Right kidney (tissue), 9 donors: ENCODE measurements at places on chromosomes 3 and 15.

DNA sequence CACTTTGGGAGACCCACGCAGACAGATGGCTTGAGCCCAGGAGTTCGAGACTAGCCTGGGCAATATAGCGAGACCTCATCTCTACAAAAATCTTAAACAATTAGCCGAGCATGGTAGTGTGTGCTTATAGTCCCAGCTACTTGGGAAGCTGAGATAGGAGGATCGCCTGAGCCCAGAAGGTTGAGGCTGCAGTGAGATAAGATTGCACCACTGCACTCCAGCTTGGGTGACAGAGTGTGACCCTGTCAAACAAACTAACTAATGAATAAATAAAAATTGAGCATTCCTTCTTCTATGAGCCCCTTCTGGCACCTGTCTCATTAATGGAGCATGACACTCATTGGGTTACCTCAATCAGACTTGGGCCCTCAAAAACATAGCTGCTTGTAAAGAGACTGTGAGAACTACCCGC lies 7.5 kb downstream of the ZDHHC3 start:
- no peak for DNase-seq

- no peak for DNase-seq
Measured at GRCh38 chr3:135532021-135532420, 433.5 kb upstream of the PPP2R3A start.

GRCh38 chr15:91706322-91707032 lies 147.0 kb upstream of the SLCO3A1 start:
- no peak for DNase-seq

DNA sequence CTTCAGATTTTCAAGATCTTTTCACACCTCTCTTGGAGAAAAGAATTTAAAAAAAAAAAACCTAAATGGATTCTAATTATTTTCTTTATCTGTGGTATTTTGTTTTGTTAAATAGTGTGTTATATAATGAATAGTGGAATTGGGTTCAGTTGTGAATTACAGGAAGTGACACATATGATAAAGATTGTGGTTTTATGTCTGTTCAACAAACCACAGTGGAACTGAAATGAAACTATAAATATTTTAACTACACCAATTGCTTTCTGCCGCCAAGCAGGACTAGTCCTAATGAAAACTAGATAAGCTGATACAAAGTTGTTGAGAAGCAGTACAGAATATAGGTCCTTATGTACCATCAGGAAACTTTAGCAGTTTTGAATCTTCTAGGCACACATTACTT lies 121.6 kb downstream of the UBE2E2 start:
- DNase-seq, result no peak

DNA sequence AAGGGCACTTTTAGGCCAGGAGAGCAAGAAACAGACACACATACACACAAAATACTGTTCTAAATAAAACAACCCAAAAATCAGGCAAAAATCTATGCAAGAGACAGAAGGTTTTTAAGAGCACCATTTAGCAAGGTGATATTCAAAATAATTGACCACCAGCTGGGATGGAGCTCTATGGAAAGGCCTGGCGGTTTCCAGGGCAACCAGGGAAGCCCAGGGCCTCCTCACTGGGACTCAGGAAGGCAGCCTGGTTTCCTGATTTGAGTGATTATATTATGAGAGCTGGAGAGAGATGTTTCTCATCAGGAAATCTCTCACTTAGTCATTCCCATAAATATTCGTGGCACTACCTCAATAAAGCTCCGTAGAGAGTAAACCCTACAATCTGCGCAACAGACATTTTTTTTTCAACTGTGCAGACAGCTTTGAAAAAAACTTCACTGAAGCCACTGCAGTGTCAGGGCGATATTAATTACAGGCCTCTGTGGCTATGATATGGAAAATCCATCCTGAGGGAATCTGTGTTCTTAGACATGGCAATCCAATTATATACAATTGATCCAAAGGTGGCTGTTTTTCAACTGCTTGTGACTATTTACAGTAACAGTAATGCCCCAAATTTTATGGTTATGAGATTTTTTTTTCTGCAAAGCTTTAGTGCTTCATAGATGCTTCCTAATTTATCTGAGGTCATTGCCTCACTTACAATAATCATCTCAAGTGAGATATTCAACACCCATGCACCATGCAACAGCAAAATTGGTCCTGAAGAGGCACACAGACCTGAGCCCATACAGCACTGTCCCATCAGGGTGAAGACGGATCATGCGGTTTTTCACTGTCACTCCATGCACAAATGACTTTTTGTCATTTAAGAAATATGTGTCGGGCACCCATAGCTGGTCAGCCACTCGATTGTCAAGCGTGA lies 152.1 kb downstream of the GABRB3 start:
- no peak for DNase-seq

DNA sequence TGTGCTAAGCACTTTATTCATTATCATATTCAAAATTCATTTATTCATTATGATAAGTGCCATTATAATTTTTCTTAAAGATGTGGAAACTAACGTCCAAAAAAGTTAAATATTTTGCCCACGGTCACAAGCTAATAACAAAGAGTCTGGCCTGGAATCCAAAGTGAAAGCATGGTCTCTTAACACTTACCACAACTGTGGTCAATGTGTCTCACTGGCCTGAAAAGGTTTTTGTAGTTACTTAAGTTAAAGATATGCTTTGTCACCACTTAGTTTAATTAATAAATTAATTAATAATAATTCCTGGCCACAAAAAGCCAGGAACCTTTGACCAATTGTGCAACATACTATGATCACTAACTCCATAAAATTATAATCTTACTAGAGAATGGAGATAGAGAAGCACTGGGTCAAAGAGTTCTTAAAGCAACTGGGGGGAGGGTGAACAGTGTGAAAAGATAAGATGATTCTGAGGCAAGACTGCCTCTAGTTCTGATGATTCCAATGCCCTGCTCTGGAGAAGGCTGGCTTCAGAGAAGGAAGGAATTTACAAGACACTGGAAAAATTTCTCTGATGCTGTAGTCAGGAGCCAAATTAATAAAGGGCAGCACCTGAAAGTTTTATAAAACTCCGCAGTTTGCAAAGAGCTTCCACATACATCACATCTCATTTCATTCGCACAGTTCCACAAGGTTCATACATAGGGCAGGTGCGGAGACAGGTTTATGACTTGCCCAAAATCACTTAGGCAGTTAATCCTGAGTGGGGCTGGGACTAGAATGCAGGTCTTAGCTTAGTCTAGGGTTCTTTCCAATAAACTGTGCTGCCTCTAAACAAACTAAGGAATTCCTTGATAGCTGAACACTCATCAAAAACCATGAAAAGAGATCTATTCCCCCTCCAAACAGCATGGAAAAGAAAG lies 32.5 kb downstream of the NPTN start:
- DNase-seq, result no peak
